ENCODE measurements at places on chromosomes 1 and 21.

DNA sequence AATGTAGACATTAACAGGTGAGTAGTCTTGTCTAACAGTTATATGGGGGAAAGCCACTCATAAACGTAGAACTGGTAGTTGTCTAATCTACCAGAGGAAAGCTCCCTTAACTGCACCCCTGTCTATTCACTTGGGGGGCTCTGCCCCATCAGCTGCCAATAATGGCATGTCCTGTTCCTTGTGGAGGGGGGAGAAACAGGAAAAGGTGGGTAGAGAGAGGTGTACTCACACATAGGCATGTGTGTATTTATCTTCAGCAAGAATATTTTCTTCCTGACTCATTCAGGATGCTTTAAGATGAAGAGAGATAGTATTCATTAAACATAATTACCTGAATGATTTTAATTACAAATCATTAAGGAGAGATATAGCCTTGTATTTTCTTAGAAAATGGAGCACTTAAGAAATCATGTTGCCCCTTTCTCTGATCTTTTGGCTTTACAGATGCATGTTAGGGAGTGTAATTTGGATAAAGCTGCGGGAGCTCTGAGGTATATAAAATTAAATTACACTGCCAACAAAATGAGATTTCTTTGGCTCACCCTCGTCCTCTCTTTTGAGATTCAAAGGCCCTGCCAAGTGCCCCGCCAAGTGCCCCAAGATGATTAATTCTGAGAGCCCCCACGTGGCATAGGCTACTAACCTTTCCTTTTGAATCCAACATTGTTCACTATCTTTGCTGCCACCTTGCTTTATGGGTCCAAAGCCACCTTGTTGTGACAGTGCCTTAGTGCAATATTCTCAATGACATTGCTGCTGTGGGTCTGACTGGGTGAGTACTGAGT is 286.3 kb upstream of the LYPLAL1 start:
- no peak for DNase-seq

GRCh38 chr1:162661336-162661735 is 29.1 kb downstream of the DDR2 start:
- no peak for DNase-seq

- DNase-seq: no peak
These were observed 62.6 kb upstream of the SPAG17 start for GRCh38 chr1:118247593-118247992.

- DNase-seq: no peak
These were observed 164.4 kb downstream of the GIPC2 start for GRCh38 chr1:78210175-78210574.

DNA sequence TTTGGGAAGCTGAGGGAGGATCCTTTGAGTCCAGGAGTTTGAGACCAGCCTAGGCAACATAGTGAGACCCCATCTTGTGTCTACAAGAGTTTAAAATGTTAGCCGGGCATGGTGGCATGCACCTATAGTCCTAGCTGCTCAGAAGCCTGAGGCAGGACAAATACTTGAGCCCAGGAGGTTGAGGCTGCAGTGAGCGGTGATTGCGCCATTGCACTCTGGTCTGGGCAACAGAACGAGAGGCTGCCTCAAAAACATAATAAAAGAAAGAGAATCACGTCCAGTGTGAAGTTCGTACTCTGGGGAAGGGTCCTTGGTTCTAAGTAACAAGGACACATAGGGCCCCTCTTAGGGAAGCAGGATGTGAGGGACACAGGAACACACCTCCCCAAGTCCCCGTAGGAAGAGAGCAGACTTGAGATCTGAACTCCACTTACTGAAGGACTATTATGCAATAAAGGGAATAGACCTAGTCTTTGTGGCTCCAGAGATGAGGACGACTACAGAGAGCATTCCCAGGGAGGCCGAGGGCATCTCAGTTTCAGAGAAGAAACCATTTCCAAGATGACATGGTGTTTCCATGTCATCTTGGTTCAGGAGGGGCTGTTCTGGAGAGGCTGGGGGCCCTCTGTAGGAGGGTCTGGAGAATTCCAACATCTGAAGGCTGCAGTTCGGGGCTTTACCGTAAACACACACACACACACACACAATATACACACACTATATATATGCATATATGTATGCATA is 10.8 kb upstream of the ENO1 start:
- no peak for DNase-seq

- no peak for DNase-seq
These were observed 19.1 kb downstream of the SLC2A7 start for GRCh38 chr1:9006956-9007615.

DNA sequence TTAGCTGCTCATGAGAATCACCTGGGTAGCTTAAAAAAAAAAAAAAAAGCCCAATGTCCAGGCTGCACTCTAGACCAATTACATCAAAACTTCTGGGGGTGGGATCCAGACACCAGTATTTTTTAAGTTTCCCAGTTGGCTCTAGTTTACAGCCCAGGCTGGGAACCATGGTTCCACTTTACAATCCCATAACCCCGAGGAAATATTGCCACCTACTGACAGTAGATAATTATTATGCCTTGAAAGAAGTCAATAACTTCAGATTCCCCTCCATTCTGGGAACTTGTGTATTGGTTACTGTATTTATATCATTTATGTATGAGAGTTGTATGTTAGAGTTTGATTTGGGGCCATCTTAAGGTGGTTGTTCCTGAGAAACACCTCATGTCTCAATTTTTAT is 100.2 kb downstream of the SPATA46 start:
- no peak for DNase-seq

GRCh38 chr1:206048582-206048981 is 4.4 kb upstream of the RHEX start:
- DNase-seq: no peak

- no peak for DNase-seq
These were observed 44.3 kb downstream of the HUNK start for GRCh38 chr21:31917108-31917507.

- no peak for DNase-seq
These were observed 3.7 kb downstream of the BACH1 start for GRCh38 chr21:29302359-29302875.

- no peak for DNase-seq
These were observed 6.4 kb downstream of the USP16 start for GRCh38 chr21:29030909-29031308.

- DNase-seq: no peak
These were observed 17.5 kb upstream of the KIF14 start for GRCh38 chr1:200638073-200638472.

DNA sequence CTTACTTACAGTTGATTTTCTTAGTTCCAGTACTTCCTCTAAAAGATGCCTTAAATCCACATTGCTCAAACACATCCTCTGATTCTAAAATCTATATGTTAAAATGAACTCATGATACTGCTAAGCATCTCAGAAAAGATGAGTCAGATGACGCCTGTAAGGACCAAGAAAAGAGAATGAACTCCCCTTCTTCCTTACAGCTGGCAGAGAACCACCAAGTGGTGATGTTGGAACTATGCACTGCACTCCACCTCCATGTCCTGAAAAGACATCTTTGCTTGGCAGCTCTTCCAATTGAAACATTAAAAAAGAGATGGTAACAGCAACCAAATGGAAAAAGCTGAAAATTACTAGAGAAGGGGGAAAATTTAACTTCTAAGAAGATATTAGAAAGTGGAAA is 648.8 kb downstream of the PTPRC start:
- no peak for DNase-seq

- no peak for DNase-seq
These were observed 724 bp downstream of the ST7L start for GRCh38 chr1:112618114-112618720.

DNA sequence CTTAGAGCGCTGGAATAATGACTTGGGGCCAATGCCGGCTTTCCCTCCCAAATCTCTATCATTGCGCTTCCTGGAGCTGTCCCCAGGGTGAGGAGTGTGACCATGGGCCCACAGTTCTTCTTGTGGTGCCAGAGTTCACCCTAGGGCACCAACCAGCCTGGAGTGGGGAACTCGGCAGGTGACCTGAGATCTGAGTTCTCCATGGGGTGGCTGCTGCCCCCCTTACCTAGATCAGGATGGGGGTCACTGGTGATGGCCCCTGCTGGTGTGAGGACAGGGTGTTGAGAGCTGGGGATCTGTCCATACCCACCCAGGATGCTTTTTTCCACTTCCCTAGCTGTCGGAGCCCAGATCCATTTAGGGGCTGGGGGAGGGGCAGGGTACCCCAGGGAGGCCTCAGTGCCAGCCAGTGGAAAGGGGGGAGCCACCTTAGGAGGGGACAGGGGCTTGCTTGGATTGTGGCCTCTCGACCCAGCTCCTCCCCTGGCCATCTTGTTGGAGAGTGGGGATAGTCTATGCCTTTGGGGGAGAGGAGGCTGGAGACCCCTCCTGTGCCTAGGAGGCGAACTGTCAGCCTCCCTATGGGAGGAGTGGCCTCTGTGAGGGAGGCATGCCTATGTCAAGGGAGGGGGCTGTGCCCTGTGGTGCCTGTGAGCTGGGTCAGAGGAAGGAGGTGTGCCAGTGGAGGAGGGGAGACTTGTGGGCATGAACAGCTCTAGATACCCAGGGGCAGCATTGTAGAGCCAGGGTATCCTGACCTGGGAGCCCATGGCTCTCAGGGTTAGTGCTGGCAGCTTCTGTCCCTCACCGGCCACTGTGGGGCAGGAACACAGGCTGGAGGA is 1.7 kb downstream of the FOXO6 start:
- DNase-seq: no peak

DNA sequence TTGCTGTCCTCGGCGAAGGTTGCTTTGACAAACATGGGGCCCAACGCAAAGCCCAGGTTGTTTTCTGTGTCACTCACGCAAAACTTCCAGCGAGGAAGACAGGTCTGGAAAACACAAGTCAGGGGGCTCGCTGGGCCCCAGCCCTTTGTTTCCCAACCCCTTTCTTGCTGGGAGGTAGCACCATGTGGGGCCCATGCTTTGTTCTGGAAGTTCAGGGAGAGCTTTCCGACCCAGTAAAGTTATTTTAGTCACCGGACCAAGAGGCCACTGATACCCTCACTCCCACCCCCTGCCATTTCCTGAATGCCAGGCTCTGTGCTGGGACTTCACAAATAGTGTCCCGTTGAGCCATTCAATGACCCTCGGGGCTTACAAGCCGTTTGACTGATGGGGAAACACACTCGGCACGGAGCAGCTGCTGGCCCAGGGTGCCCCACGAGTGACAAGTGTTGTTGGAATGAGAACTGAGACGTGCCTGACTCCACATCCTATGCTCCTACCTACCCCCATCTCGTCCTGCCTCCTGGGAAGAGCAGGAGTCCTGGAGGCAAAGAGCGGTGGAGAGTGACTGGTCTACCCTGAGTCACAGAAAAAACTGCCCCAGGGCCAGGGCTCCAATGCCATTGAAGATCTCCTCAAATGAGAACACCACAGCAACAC is 52.0 kb downstream of the ECE1 start:
- no peak for DNase-seq

DNA sequence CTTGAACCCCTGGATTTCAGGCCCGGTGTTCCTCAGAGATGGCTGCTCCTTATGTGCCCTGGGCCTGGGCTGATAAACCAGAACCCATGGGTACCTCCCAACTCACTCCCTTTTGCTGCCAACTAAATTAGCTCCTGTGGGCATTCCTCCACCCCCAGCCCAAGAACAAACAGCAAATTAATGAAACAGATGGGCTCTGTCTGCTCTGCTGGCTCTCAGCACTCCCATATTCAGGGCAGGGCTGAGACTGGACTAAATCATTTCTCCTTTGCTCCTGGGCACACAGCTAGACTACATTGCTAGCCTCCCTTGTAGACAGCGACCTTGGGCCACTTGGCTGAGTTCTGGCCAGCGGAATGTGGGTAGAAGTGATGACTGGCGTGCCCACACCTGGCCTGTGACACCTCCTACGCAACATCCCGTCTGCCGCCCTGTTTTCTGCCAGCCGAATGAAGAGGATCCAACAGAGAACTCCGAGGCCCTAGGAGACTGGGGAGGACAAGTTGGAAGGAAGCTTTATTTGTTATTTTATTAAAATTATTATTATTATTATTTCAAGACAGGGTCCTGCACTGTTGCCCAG is 101.9 kb upstream of the DISP3 start:
- no peak for DNase-seq
